ENCODE measurements at places on chromosomes 3 and 15.

GRCh38 chr3:107206945-107207344, 170.3 kb upstream of the CCDC54 start:
- DNase-seq = no peak

- no peak for DNase-seq
These were observed 2.1 kb upstream of the CNBP start for GRCh38 chr3:129185783-129186182.

GRCh38 chr15:57056357-57056756, 137.9 kb downstream of the TCF12 start:
- no peak for DNase-seq

DNA sequence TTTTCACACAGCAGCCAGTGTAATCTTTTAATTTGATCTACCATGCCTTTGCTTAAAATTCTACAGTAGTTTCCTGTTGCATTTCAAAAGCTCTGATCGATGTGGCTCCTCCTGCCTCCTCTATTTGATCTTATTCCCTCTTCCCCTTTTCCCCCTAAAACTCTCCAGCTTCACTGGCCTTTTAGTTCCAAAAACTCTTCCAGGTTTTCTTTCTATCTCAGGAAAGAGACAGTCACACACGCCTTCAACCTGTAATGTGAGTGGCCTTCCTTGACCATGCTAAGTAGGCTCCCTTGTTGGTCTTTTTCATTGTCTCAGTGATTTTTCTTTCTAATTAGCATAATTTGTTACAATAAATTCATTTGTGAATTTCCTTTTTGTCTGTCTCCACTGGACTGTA, 985 bp downstream of the TEX9 start:
- no peak for DNase-seq

- no peak for DNase-seq
These were observed 21.1 kb upstream of the KLHL6 start for GRCh38 chr3:183576487-183577107.

DNA sequence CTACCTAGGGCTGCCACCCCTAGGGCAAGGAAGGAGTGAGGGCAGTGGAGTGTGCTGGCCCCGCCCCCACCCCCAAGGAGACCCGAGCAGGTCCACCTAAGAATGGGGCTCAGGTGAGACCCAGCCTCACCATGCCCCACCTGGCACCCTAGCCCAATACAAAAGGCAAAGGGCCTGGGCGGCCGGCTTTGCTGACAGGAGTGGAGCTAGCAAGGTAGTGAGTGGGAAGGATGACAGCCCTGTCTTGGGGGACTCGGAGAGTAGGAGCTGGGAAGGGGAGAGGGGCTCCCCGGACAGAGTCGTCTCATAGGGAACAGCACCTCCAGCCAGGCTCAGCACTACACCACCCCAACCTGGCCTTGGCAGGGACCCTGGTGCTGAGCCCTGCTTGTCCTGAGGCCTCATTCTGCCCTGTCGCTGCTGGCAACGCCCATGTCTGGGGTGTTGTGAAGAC, 12.1 kb downstream of the C15orf39 start:
- DNase-seq = no peak

DNA sequence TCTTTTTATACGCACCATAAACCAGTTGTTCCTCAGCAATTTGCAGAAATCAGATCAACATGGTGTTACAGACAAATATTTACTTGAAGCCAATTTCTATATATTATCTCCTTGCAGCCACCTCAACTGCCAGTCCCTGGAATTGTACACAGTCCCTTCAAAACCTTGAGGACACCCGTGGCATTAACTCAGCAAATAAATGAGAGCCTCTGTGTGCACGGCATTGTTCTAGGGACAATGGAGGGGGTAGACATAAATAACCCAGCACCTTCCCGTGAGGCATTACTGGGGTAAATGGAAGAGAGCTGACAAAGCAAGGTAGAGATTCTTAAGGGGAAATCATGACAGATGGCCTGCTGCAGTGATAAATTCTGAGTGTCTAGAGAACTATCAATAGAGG, 12.5 kb downstream of the TM2D3 start:
- DNase-seq = no peak

GRCh38 chr15:38512901-38513300, 51.7 kb downstream of the RASGRP1 start:
- no peak for DNase-seq

DNA sequence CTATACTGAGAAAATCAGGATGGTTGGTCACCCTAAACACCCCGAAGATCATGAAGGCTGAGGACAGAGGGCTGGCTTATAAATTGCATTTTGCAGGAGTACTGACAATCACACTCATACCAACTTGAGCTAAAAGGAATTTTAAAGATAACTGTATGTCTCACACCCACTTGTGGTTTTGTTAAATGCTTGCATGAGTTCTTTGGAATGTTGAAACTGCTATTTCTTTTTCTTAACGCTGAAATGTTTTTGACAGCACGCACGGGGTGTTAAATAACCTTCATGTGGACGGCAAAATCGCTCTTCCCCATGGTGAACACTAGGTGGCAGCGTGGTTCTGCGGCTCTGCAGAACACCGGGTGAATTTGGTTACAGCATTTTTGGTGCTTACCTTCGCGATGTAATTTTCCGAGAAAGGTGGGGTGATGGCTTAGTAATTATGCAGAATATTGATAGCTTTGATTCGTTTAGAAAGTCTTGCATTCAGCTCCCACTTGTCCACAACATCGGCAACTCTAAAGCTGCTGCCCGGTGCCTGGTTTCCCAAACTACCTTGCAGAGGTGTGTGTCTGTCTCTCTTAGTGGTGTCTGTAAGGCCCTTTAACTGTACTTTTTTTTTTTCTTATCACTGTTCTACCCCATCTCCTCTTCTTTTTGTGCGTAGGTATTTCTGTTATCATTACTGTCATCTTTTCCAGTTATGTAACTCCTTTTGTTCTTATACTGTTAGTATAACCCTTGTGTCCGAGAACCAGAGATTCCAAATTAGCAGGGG, 51.7 kb downstream of the ARNT2 start:
- no peak for DNase-seq

- DNase-seq = no peak
These were observed 4.6 kb downstream of the WDR53 start for GRCh38 chr3:196563721-196564225.

GRCh38 chr3:61600195-61600594, 38.8 kb downstream of the PTPRG start:
- DNase-seq = no peak

DNA sequence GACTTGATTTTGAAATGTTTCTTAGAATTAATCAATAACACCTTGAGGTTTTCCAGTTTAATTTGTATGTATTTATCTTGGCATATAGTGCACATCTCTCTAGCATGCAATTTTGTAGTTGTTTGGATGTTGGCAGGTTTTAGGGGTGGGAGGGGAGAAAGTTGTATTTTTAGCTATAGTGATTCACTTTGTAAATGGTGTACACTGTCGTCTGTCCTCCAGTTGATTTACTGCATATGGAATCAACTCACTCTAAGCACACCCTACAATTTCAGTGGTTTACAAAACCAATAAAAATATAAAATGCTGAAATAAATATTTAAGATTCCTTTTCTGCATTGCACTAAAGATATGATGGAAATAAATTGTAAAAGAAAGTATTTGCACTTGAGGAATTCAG, 199.1 kb downstream of the CDIN1 start:
- DNase-seq = peak; percentile 82

GRCh38 chr3:11529281-11529680, 114.4 kb downstream of the VGLL4 start:
- no peak for DNase-seq

DNA sequence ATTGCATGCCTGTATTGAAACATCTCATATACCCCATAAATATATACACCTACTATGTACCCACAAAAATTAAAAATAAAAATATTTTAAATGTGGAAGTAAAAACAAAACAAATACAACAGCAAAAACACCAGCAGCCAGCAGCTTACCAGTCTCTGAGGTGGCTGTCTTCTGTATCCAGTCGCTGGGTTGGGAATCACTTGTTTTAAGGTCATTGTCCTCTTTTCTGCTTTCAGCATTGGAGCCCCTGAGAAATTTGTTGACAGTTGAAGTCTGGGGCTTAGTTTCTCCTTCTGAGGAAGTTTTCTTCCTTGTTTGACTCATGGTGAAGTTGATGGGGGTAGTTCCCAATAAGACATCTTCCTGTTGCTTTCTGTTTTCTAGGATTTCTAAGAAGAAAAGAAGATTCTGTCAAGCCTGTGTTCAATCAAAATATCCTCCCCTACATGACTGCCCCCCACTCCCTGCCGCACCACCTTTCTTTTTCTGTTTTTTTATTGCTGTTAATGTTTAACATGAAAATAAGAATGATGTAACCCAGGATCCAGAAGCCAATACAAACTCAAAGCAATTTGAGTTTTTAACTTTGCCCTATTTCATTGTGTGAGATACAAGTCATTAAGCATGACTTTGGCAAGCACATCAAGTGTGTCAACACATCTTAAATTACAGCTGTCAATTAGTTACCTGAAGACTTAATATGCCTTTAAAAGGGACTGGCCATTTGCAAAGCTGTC, at the start of gene LRRC31:
LRRC31 (minus strand) TSS at position 452 of the 737 bp plus-strand sequence; CDS start at position 324, 128 bp downstream.
- DNase-seq = peak; percentile 28

GRCh38 chr15:72135719-72136118, 17.5 kb downstream of the SENP8 start:
- peak; percentile 50 for DNase-seq

DNA sequence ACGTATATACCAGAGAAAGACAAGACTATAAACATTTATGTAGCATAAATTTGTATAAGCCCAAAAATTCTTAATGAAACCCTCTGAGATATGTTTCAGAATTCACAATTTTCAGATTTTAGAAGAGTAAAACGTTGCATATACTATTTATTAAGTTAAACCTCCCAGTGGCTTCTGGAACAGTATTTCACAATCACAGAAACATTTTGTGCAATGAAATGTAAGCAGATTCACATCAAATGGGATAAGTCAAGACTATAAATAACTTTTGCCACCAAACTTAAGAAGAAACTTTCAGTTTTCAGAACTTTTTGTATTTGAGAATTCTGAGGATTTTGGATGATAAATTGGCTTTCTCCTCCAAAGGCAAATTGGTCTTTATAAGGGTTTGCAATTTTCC, 9.2 kb downstream of the SLTM start:
- no peak for DNase-seq

DNA sequence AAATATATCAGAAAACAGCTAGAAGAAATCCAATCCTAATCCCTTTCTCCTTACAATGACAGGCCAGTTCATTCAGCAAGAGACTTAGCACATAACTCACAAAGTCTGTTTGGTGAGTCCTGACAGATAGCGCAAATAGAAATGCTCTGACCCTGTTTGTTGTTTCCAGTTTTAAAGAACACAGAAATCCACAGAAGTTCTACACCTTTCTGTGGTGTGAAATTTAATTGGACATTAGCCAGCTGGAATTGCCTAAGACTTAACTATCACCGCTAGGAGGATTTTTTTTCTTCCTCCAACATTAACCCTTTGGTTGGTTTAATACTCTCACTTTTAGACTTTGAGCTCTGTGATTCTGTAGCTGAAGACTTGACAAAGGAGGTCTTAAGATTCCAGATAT, 30.8 kb downstream of the HDC start:
- no peak for DNase-seq

GRCh38 chr15:52651868-52652267, 27.3 kb downstream of the ATOSA start:
- DNase-seq = peak; percentile 89

GRCh38 chr3:106577241-106577640, 708.4 kb upstream of the CBLB start:
- no peak for DNase-seq

- DNase-seq = no peak
These were observed 11.7 kb upstream of the CP start for GRCh38 chr3:149233323-149233722.

DNA sequence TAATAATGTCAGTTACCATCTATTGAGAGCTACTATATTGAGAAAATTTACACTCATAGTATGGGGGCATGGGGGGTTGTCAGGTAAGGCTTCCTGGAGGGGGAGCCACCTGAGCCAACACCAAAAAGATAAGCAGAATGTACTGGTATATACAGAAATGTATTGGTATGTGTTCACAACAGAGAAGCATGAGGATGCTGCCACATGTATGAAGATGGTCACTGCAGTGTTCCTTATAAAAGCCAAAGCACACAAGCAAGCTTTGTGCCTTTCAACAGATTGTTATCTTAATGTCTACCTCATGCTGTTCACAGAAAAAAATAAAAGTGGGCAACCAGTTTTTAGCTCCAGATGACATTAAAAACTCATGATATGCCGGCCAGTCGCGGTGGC, 149.0 kb downstream of the MAGI1 start:
- no peak for DNase-seq

DNA sequence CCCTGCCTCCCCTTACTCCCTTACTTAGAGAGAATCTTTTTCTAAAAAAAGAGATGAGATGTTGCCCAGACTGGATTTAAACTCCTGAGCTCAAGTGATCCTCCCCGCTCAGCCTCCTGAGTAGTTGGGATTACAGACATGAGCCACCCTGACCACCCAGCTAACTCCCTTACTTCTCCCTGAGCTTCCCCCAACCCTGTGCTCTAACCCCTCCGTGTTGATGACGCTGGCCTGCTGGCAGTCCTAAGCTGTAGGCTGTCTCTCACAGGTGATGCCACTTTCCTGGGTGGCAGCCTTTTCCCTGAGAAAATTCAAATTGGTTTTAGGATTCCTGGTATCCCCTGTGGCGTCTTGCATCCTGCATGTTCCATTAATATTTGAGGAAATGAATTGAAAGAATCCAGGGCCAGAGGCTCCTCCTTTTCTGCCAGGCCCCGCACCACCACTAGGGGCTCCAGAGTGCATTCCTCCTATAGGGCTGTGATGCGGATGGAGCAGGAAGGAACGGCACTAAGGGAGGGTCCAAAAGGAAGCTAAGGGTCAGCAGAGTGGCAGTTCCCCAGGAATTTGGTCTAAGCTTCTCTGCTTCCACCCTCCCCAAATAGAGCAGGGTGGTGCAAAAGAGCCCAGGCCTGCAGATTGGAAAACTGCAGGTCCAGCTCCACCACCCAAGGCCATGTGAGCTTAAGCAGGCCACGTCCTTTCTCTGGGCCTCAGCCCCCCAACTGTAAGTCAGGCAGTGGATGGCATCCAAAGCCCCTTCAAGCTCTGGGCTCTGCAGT, 101.1 kb downstream of the DAPK2 start:
- DNase-seq = no peak

- DNase-seq = no peak
These were observed 215.7 kb downstream of the FHIT start for GRCh38 chr3:61035573-61035972.
